ENCODE measurements at places on chromosomes 5 and 9.

DNA sequence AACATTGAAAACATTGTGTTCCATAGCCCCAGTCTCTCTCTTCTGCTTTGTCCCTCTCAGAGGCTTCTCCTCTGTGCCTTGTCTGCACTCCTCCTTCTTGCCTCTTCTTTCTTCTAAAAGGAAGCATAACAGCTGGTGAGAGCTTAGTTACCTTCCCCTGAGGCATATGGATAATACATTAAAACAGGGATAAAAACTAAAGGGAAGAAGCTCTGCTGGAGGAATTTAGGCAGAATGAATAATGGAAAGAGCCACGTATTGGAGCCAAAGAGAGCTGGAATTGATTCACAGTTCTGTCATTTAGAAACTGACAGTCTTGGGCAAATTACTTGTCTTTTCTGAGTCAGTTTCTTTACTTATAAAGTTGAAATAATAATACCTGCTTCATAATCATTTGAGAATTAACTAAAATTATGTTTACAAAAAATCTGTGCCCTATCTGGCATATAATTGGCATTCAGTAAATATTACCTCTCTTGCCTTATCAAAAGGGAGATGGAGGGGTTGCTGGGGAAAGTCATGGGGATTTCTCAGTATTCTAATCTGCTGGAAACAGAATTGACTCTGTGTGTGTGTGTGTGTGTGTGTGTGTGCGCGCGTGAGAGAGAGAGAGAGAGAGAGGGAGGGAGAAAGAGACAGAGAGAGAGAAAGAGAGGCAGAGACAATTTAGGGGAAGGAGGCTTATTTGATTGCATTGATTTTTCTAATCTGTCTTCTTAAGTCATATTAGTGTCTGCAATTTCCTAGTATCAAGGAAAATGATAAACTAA is 20.2 kb downstream of the ZNF474 start:
- DNase-seq = no peak

GRCh38 chr5:88979244-88979643 is 96.3 kb upstream of the MEF2C start:
- DNase-seq = no peak

- no peak for DNase-seq
These were observed 246.0 kb upstream of the ANKRD55 start for GRCh38 chr5:56479126-56479525.

DNA sequence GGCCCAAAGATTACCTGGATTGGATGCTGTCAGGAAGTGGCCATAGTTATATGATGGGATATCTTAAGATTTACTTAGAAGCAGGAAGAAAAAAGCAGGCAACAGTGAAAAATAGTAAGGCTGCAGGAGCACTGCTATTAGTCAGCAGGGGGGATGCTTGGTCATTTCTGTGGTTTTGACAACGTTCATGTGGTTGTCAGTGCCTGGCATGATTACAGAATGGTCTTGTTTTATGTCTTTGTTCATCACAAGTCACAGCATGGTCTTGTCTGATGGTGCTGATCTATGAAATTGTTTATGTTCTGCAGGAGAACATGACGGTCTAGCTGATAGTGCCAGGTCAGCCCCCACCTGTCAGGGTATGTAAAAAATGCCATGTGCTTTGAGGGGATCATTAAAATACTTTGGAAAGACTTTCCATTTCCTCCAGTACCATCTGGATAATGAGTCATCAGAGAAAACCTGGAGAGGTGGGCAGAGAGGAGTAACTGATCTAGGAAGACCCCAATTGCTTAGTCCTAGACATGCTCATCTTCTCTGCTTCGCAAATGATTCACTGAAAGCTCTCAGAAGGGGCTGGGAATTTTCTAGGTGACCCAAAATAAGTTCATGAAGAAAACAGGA is 48.5 kb downstream of the PLGRKT start:
- DNase-seq = no peak

- DNase-seq = no peak
These were observed 115.8 kb upstream of the ICE1 start for GRCh38 chr5:5306696-5307095.

DNA sequence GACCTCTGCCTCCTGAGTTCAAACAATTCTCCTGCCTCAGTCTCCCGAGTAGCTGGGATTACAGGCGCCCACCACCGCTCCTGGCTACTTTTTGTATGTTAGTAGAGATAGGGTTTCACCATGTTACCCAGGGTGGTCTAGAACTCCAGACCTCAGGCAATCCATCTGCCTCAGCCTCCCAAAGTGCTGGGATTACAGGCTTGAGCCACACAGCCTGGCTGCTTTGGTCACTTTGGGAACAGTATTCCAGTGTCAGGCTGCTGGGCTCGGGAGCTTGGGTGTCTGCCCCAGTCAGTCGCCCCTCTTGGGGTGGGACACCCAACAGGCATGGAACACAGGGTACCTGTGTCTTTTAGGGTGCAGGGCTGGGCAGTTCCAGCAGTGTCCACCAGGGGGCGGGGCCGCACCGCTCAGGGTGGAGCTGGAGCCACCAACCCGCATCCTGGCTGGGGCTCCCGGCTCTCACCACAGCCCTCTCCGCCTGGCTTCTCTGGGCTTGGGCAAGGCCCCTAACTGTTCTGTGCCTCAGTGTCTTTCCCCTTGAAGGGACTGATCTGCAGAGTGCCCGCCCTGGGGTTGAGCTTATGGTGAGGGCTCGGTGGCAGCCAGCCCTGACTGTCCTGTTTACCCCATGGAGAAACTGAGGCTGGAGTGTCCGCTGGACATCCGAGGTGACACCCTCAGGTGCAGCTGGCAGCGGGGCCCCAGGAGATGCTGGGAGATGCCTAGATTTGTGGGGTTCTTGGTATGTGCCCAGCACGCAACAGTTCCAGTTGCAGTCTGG is 6.4 kb upstream of the RNU6ATAC start:
- DNase-seq = no peak

DNA sequence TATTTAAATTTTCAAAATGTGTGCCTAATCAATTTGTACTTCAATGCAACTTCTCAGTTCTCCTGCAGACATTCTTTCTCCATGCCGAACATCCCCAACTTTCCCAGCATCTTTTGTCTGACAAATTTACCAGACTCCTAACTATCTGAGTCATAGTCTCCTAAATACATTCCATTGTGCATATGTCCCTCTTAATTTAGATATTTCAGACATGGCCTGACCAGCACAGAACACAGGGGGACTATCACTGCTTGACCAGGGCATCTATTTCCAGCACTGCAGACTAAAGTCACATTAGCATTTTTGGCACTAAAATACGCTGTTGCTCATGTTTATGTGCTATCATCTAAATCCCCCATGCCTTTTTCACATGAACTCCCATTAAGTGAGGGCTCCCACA is 71.9 kb downstream of the ITGA1 start:
- no peak for DNase-seq
